ENCODE measurements at places on chromosomes 3 and 15.
A peak's percentile ranks its signal among the peaks of the same experiment; 100 is the strongest.

DNA sequence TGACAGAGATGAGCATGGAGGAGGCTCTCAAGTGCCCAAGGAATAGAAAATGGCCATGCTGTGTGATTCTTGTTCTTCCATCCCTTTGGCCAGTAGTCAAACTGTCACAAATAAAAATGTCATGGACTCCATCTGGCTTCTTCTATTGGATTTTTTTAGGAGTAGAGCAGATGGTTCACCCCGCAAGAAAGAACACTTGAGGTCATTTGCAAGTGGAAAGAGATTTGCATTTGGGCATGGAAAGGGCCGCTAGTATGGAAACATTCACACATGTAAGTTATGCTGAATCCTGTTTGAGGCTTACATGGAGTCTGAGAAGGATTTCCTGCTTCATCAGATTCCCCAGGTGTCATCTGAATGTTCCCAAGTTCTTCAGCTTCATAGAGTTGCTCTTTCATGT lies 53.1 kb upstream of the CFAP161 start:
- DNase-seq, result peak; percentile 6

DNA sequence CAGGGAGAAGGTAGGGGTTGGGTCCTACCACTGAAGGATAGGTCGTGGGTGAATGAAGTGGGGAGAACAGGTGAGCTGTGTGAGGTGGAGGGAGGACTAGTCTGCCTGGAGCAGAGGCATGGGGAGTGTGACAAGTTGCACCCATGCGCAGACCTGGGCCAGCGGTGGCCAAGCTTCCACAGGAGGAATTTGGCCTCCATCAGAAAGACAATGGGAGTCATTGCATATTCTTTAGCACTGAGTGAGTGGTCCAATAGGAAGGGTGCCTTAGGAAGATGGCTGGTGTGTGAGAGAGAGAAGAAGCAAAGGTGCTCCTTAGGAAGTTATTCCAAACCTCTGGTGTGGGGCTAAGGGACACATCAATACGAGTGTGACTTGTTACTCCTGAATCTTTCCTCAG lies 191.1 kb downstream of the KCNAB1 start:
- DNase-seq, result no peak

- DNase-seq, result no peak
These were observed 631.6 kb upstream of the EPHA6 start for GRCh38 chr3:96182756-96183155.

- no peak for DNase-seq
These were observed 15.8 kb upstream of the FANCD2 start for GRCh38 chr3:10010421-10010877.

- DNase-seq, result no peak
These were observed 28.1 kb downstream of the ZNF589 start for GRCh38 chr3:48268936-48269561.

GRCh38 chr3:28907616-28908015 lies 373.3 kb upstream of the RBMS3 start:
- DNase-seq, result no peak

DNA sequence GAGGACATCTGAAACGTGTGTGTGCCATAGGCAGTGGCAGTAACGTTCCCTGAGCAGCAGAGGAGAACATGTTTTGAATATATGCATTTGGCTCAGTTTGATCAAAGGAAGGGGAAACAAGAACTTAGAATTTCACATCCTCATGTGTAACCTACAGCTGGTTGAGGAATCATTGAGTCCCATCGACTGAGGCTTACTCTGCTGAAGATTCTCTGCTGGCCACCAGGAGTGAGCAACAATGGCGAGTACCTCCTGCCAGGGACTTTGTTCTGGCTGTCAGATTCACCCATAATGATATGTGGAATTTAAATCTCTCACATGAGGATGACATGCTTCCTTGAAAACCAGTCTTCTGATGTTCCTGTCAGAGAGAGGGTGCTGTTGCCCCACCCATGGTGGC lies 21.3 kb downstream of the GORASP1 start:
- DNase-seq, result no peak

DNA sequence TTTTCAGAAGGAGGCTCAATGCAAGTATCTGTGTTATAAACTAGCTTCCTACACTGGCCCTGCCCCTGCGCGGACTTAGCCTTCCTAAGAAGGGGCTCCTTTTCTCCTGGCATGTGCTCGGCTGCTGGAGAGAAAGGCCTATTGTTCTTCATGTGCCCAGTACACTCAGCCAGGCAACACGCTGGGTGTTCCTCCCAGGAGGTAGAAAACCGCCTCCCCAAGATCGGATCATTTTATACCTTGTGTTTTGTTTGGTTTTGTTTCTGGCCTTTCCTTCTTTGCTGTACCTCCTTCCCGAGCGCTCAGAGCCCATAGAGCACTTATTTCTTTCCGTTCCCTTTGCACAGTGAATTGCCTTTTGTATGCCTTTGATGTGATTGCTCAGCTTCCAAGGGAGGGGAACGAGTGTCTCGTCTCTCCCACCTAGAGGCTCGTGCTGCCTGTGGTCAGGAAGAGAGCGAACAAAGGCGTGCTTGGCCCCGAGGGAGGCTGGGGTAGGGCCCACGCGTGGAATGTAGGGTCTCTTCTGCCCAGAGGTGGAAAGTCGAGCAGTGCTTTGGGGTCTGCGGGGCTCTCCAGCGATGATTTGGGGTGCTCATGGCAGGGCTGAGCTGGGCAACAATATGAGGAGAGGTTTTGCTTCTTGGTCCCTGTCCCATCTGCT lies 30.0 kb downstream of the CCNL1 start:
- DNase-seq, result peak; percentile 85

DNA sequence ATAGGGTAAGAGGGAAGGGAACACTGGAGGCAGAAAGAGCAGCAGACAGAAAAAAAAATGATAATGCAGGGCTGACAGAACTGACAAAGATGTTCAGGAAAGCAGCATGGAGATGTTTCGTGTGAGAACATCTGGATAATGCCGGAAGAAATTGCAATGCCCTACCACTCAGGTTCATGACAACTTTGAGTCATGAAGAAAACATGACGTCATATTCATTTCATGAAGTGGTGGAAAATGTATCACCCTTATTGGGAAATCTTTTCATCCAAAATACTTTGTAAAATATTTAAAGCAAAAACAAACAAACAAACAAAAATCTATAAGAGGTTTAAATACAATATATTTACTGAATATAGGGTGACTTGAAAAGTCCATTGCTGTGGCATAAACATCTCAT lies 305.4 kb upstream of the IGF1R start:
- DNase-seq, result no peak

DNA sequence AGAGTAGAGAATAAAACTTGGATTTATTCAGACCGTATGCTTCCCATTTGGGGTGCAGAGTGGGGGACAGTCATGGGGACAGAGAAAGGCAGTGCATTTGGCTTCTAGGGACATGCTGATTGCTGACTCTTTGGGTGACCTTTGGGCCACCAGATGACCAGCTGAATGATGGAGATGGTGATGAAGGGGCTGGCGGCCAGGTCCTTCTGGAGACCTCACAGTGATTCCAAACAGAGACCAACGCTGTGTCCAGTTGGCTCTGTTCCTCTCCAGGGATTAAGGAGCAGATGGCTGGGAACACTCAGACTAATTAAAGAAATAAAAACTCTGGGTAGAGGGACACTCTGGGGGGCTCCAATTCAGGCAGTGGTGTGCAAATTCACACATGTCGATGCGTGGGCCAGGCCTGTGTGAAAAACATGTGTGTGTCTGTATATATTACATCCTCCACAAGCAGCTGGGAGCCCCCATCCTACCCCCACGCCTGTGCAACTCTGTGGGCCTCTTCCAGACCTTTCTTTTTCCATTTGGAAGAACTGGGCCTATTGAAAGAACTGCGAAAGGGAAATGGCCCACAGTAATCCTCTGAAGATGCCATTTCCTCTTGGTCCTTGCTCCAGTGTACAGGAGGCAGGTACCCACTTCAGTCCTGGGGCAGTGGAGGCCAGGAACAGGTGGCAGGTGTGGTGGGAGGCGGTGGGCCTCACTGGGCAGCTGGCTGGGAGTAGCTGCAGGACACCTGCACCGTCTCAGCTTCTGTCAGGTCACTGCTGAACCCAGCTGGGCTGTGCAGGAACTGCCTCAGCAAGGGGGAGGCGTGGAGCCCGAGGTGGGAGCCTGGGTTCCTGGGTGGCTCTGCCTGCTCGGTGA lies 8.9 kb downstream of the XIRP1 start:
- peak; percentile 54 for DNase-seq

GRCh38 chr3:100522125-100522524 lies 29.7 kb downstream of the TMEM45A start:
- DNase-seq, result no peak

- DNase-seq, result peak; percentile 5
These were observed 13.3 kb upstream of the PPP1R2 start for GRCh38 chr3:195556390-195556789.

- DNase-seq, result no peak
These were observed 799 bp upstream of the C2CD4B start for GRCh38 chr15:62165793-62166375.

GRCh38 chr15:73983211-73983727 lies 8.8 kb downstream of the STOML1 start:
- no peak for DNase-seq

DNA sequence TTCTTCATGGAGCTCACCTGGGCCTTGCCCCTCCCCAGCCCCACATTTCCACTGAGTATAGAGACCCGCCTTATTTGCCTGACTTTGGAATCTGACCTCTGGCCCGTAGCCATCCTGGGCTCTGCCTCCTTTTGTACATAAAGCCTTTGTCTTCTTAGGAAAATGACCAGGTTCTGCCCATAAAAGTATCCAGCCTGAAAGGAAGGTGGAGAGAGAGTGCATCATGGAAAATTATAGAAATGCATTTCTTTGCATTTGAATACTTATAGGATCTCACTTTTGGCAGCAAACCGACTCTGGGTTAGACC lies 3.6 kb upstream of the SH2D7 start:
- no peak for DNase-seq

DNA sequence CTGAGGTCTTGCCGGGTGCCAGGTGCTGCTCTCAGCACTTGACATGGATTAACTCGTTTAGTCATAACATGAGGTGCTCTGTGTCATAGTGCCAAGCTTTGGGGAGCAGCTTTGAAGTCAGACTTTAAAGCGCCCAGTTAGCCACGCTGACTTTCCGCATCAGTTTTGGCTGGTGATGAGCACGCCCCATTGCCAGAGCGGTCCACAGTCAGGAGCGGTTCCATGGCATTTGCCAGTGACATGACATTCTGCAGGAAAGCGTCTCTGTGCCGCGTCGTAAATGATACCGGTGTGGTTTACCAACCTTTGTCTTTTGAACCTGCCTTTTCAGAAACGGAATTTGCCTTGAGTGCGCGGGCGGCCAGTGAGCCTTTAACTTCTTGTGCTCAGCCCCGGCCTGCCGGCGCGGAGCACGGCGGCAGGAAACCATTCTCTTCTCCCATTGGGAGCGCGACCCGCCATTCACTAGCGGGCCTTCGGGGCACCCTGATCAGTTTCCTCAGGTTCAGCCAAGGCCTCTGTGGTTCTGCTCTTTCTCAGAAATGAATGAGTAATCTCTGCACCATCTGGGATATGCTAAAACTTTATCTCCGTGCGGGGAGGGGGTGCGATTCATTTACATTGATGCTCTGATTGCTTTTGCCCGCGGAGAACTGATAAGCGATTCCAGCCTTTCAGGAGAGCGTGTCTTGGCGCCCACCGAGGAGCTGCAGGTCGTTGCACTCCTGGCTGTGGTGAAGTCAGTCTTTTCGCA lies 1.7 kb upstream of the SLC2A2 start:
- peak; percentile 90 for DNase-seq

DNA sequence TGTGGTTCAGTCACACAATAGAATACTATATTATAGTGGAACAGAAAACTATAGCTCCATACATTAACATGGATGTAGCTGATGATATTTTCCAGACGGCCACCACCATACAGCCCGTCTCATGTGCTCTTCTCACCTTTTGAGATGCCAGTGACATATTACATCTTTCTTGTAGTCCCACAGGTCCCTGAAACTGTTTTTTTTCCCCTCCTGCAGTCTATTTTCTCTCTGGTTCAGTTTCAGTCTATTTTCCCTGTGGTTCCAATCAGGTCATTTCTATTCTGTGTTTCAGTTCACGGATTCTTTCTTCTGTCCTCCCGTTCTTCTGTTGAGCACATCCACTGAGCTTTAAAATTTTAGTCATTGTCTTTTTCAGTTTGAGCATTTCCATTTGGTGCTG lies 72.2 kb downstream of the PPCDC start:
- no peak for DNase-seq

DNA sequence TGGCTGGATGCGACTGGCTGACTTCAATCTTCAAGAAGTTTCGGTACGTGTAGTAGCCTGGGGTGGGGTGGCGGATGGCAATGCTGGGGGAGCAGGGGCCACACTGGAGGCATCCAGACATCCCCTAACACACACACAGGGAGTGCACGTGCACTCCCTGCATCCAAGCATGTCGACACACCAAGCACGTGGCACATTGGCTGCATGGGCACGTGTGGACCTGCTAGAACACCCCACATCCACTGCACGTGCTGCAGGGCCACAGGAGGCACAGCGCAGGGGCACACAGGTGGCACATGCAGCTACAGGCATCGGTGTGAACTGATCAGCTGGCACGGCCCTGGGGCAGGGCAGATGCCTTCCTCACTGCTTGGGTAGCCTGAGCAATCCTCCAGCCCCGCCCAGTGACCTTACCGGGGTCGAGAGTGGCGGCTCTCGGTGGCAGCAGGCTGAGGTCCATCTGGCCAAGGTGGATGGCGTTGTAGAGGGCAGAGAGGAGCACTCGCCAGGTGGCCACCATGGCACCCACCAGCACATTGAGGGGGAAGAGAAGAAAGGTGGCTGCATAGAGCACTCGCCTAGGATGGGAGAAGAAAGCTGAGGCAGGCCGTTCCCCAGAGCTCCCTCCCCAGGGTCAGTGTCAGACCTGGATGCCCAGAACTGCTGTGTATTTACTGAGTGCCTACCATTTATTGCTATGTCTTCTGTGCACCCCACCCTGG lies 7.5 kb downstream of the ISLR start:
- no peak for DNase-seq

DNA sequence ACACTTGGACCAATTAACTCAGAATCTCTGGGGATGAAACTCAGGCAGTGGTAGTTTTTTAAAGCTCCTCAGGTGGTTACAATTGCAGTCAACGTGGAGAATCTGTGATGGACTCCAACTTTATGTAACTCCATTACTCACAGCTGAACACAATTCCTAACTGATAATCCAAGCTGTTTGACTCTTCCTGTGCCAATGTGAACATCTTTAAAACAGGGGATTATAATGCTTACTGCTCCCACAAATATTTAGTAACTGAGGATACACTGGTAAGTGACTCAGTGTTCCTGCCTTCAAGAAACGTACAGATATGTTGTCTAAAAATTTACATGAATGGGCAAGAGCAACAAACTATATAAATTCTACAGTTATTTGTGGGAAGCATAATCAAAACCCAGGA lies 85.6 kb downstream of the OSBPL10 start:
- DNase-seq, result no peak

DNA sequence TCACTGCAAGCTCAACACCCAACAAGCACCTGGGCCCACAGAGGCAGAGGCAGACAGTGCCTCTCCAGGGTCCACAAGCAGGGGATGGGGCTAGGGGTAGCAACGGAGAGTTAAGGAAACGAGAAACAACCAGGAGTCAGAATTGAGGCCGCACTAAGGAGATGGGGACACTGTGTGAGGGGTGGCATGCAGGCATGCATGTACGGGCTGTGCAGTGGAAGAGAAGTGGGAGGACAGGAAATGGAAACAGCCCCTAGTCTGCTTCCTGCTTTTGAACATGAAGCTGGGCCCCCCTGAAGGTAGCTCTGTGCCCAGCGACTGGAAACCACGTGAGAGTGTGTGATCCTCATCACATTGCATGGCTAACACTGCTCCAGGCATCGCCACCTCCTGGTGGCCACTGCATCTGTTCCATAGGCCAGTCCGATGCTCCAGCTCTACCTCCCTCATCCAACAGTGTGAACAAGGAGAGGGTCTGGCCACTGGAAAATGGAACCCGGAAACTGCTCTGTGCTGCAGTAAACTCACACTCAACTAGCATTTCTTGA lies 44.0 kb downstream of the XXYLT1 start:
- peak; percentile 60 for DNase-seq

Measured in islet precursor cell (in vitro differentiated cells).